ENCODE measurements at places on chromosomes 3 and 15. TPM values are rescaled to one million over a fixed set of nuclear protein-coding genes. Genes with fewer than 3 reads are reported as not detected.
A peak's percentile ranks its signal among the peaks of the same experiment; 100 is the strongest.

DNA sequence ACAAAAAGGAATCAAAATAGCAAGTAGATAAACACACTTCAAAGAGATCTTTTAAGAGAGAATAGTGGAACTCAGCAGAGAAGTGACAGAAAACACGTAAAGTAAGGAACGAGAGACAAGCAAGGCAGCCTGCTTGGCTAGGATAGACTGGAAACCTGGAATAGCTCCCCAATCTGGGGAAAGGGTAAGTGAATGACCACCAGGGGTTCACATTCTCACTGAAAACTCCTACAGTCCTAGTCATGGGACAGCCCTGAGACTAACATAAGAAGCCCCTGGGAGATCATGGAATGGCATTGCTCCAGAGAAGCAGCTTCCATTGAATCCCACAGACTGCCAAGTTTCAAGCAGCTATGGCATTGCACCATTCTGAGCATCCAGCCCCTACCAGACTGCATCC is 363.6 kb upstream of the ARPP21 start:
- H3K4me1 ChIP-seq = no peaks in the 10 kb centered on the region
- H3K27ac ChIP-seq = no peak overlapping the region
- H3K27me3 ChIP-seq = no peaks in the 10 kb centered on the region
- no peaks in the 10 kb centered on the region for H3K36me3 ChIP-seq
- DNase-seq = no peak

DNA sequence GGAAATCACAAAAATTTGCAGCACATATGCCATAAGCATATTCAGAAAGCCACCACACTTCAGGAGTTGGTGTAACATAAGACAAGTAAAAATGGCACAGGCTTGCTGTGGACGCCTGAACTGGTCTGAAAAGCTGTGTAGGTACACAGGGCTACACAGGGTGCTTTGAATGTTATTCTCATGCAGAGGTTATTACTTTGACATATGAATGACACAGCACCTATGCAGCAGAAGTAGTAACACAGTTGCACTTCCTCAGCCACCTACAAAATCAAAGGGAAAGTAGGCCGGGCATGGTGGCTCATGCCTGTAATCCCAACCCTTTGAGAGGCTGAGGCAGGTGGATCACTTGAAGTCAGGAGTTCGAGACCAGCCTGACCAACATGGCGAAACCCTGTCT is 54.5 kb downstream of the OSBPL10 start:
- no peaks in the 10 kb centered on the region for H3K27me3 ChIP-seq
- no peak overlapping the region for H3K27ac ChIP-seq
- no peak overlapping the region for H3K4me3 ChIP-seq
- DNase-seq = no peak
- H3K4me1 ChIP-seq = peaks cover 4% of the 10 kb centered on the region

The IQGAP1 gene
- 220 TPM for total RNA-seq

DNA sequence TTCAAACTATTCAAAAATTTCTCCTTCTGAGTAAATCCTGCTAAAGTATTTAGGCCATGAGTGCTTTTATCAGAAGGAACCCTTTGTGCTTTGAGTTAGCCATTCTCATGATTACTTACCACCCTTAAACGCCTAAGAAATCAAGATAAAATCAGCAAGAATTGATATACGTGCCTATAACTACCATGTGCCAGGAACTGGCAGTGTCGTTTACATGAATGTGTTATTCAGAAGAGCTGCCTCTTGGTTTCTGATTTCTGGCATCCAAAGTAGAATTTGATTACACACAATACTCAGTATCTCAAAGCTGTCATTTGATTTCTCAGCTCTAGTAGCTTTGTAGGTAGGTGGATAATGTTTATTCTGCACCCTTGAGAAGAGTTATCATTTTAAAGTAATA is 351.3 kb upstream of the CCDC54 start:
- no peak overlapping the region for H3K27ac ChIP-seq
- no peak overlapping the region for H3K4me3 ChIP-seq
- H3K27me3 ChIP-seq = no peaks in the 10 kb centered on the region
- no peaks in the 10 kb centered on the region for H3K36me3 ChIP-seq
- no peak for DNase-seq

DNA sequence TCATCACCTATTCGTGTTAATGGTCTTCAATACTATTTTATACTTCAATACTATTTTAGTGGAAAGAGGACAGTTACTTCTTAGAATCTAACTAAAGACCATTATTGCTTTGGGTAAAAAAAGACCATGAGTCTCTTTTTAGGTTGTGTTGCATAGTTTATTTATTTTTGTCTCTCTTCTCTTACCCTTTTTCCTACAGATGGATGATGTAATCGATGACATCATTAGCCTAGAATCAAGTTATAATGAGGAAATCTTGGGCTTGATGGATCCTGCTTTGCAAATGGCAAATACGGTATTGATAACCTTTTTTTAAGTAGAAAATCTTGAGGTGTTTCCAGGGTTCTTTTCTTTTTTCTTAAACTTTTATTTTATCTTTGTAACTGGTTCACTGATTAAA is 58.5 kb upstream of the SAMMSON start:
- H3K4me3 ChIP-seq = no peak overlapping the region
- no peak for DNase-seq
- H3K27ac ChIP-seq = no peak overlapping the region
- H3K27me3 ChIP-seq = no peaks in the 10 kb centered on the region
- H3K4me1 ChIP-seq = no peaks in the 10 kb centered on the region

GRCh38 chr3:149453140-149453805 is 21.2 kb upstream of the TM4SF4 start:
- H3K36me3 ChIP-seq = no peaks in the 10 kb centered on the region
- DNase-seq = no peak
- peaks cover 17% of the 10 kb centered on the region for H3K27me3 ChIP-seq
- H3K4me1 ChIP-seq = no peaks in the 10 kb centered on the region
- no peak overlapping the region for H3K27ac ChIP-seq

- H3K27me3 ChIP-seq = peaks cover 16% of the 10 kb centered on the region
- H3K4me1 ChIP-seq = no peaks in the 10 kb centered on the region
- DNase-seq = no peak
- no peak overlapping the region for H3K27ac ChIP-seq
Measured at GRCh38 chr3:73575519-73575918, 49.2 kb downstream of the PDZRN3 start.

The FAM81A gene
- total RNA-seq = 2.2 TPM

GRCh38 chr15:32888221-32888761 is 170.5 kb downstream of the GREM1 start:
- no peaks in the 10 kb centered on the region for H3K4me1 ChIP-seq
- H3K27me3 ChIP-seq = peaks cover 6% of the 10 kb centered on the region
- no peak overlapping the region for H3K4me3 ChIP-seq
- no peak for DNase-seq

DNA sequence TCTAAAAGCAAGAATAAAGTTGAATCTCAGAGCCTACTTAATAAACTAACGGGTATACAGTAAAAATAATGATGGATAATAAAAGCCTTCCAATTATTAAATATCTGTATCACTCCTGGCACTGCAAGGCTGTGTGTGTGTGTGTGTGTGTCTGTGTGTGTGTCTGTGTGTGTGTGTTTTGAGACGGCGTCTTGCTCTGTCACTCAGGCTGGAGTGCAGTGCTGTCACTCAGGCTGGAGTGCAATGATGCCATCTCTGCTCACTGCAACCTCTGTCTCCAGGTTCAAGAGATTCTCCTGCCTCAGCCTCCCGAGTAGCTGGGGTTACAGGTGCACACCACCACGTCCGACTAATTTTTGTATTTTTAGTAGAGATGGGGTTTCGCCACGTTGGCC is 62.5 kb downstream of the TBL1XR1 start:
- no peak overlapping the region for H3K4me3 ChIP-seq
- DNase-seq = no peak
- no peaks in the 10 kb centered on the region for H3K27me3 ChIP-seq
- H3K27ac ChIP-seq = no peak overlapping the region
- H3K4me1 ChIP-seq = peaks cover 38% of the 10 kb centered on the region
- H3K36me3 ChIP-seq = peaks cover 47% of the 10 kb centered on the region

The GRK7 gene
- not detected for total RNA-seq

- peaks cover 13% of the 10 kb centered on the region for H3K27me3 ChIP-seq
- DNase-seq = no peak
- no peaks in the 10 kb centered on the region for H3K4me1 ChIP-seq
- no peak overlapping the region for H3K4me3 ChIP-seq
Measured at GRCh38 chr3:138443521-138444503, 9.4 kb downstream of the ESYT3 start.

GRCh38 chr3:190785047-190785446 is 77.4 kb downstream of the GMNC start:
- DNase-seq = no peak
- no peak overlapping the region for H3K4me3 ChIP-seq
- no peaks in the 10 kb centered on the region for H3K27me3 ChIP-seq
- no peak overlapping the region for H3K27ac ChIP-seq
- H3K4me1 ChIP-seq = no peaks in the 10 kb centered on the region
- no peaks in the 10 kb centered on the region for H3K36me3 ChIP-seq

- no peak overlapping the region for H3K4me3 ChIP-seq
- no peaks in the 10 kb centered on the region for H3K4me1 ChIP-seq
- peaks cover 18% of the 10 kb centered on the region for H3K27me3 ChIP-seq
- H3K36me3 ChIP-seq = no peaks in the 10 kb centered on the region
- DNase-seq = no peak
Measured at GRCh38 chr3:55476515-55476914, 10.6 kb downstream of the WNT5A start.

DNA sequence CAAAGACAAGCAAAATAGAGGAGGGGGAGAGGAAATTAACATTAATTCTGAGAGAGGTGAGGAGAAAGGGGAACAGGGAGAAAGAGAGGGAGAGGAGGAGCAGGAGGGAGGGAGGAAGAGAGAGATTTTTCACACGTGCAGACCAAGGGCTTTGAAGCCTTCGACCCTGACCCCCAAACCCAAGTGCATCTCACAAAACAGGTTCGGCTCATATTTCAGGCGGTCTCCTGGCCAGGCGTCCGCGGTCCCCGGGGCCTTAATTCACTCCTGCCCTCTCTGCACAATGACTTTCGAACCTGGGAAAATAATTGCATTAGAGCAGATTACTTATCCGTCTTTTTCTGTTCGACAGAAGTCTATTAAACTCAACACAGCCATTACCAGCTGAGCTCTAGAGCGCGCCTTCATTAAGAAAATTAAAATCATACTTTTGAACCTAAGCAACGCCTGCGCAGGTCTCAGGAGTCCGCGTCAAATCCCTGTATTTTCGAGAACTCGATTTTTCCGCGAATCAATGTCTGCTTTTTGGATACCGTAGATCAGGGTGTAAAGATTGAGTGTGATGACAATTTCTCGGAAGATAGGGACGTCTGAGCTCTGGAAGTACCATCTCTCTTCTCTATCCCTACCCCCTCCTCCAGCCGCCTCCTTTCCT is 220.7 kb downstream of the MEIS2 start:
- no peak for DNase-seq
- H3K4me1 ChIP-seq = peaks cover 16% of the 10 kb centered on the region
- H3K27ac ChIP-seq = no peak overlapping the region
- H3K4me3 ChIP-seq = no peak overlapping the region
- peaks cover 92% of the 10 kb centered on the region for H3K27me3 ChIP-seq

The KLF15 gene
- total RNA-seq = 0.22 TPM

GRCh38 chr3:103459815-103460214 is 1025.0 kb downstream of the ZPLD1 start:
- no peak overlapping the region for H3K4me3 ChIP-seq
- no peaks in the 10 kb centered on the region for H3K27me3 ChIP-seq
- DNase-seq = no peak

DNA sequence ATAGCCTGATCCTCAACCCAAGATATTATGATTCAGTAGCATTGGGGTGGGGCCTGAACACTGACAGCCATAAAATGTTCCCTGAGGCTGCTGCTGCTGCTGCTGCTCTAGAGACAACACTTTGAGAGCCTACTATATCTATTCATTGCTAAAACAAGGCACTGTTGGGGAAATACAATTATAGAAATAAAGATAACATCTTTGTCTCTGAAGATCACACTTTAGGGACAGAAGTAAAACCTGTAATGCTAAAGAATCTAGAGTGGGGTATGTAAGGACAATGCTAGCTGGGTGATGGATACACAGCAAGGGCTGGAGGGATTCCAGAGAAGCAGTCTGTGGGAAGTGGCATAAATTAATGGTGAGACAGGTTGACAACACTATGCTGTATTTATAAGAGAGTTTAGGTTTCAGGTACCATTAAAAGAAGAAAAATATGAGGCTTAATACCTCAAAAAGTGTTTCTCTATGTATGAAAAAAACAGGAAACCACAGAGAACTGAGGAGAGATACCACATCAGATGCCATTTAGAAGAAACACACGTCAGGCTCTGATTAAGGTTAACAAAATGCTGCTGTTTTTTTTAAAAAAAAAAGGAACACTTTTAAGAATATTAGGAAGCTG is 115.9 kb downstream of the CBLB start:
- no peaks in the 10 kb centered on the region for H3K27me3 ChIP-seq
- peaks cover 65% of the 10 kb centered on the region for H3K4me1 ChIP-seq
- peaks cover 43% of the 10 kb centered on the region for H3K36me3 ChIP-seq
- H3K4me3 ChIP-seq = peak overlapping the region; percentile 69
- peak overlapping the region; percentile 96 for H3K27ac ChIP-seq

The C3orf20 gene
- total RNA-seq = 0.17 TPM

The AGBL1 gene
- total RNA-seq = not detected

DNA sequence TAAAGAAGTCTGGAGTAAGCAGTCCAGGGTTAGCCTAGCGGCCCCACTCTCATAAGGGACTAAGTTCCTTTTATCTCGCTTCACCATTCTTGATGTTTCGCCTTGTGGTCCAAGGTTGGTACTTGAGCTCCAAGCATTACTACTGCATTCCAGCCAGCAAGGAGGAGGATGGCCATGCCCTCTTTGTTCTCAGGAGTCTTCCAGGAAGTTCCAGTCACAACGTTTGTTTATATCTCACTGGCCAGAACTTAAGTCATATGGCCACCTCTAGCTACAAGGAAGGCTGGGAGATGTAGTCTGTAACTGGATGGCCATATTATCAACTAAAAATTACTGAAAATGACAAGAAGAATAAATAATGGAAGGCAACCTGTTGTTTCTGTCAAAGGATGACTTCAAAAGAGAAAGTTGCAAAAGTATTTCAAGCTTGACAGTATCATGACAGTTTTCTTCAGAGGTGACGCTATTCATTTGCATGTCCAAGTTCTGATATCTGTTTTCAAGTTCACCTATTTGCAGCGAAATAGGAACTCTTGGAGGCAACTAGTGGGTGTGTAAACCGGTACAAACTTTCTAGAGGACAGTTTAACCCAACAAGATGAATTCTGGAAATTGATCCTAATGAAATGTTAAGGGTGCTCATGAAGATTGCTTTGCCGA is 118.6 kb downstream of the PGPEP1L start:
- H3K4me3 ChIP-seq = no peak overlapping the region
- H3K36me3 ChIP-seq = no peaks in the 10 kb centered on the region
- no peaks in the 10 kb centered on the region for H3K27me3 ChIP-seq

GRCh38 chr3:18891641-18892040 is 256.7 kb upstream of the KCNH8 start:
- no peak overlapping the region for H3K27ac ChIP-seq
- no peaks in the 10 kb centered on the region for H3K36me3 ChIP-seq
- H3K4me1 ChIP-seq = peaks cover 5% of the 10 kb centered on the region
- no peak for DNase-seq

All from activated naive CD8-positive, alpha-beta T cell treated with anti-CD3 and anti-CD28 coated beads, Interleukin-2, amount 10 ng/mL, durations not matched to agents 7 days and 5 days (primary cell).